ENCODE measurements at places on chromosomes 7 and 10.

- DNase-seq, result no peak
Measured at GRCh38 chr10:12470719-12471118, 121.4 kb downstream of the CAMK1D start.

GRCh38 chr10:44388641-44389040 is 3.7 kb upstream of the CXCL12 start:
- DNase-seq, result no peak

DNA sequence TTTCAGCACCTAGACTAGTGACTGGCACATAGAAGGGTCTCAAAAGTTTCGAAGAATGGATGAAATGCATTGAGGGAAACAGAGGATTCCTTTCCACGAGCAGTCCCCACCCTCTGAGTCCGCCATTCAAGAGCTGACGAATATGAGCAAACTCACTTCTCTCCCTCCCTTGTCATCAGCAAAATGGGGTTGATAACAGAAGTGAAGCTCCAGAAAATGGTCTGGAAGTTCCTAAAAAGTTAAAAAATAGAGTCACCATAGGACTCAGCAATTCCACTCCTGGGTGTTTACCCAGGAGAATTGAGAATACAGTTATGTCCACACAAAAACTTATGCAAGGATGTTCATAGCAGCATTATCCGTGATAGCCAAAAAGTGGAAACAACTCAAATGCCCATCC is 25.0 kb upstream of the SRGN start:
- no peak for DNase-seq

GRCh38 chr7:138842111-138842510 is 44.1 kb upstream of the ATP6V0A4 start:
- no peak for DNase-seq

GRCh38 chr7:138889582-138890498 is 91.3 kb downstream of the KIAA1549 start:
- DNase-seq, result peak; percentile 48

DNA sequence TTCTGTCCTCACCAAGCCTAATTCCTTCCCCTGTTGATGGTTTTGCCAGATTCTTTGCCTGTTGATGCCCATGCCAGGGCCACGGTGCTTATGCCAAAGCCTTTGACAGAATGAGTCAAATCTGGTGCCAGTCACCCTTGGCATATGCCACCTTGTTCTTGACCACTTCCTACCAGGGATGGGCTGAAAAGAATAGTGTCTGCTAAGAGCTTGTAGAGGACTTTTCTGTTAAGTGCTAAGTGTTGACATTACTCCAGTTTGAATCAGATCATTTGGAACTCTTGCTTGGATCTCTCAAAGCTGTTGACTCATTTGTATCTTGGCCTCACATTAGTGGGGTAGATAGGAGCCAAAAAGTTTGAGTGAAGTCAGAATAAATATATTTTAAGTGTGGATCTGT is 661.2 kb downstream of the AUTS2 start:
- no peak for DNase-seq

DNA sequence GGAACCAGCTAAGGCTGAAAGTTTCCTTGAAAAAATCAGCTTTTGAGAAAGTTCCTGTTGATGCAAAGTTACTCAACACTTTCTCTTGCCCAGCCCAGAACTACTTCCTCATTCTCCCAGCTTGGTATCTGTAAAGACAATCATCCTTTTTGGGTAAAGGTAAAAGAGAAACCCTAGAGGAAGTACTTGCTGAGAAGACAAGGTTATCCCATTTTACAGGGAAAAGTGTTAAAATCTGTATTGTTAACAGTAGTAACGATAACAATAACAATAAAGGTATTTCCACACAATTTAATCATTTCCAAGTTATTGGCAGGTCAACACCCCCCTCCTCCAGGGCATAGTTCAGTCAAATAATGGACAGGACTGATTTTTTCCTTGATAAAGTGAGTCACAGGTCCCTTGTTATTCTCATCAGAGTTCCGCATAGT is 2.4 kb downstream of the ALOX5 start:
- DNase-seq, result no peak

DNA sequence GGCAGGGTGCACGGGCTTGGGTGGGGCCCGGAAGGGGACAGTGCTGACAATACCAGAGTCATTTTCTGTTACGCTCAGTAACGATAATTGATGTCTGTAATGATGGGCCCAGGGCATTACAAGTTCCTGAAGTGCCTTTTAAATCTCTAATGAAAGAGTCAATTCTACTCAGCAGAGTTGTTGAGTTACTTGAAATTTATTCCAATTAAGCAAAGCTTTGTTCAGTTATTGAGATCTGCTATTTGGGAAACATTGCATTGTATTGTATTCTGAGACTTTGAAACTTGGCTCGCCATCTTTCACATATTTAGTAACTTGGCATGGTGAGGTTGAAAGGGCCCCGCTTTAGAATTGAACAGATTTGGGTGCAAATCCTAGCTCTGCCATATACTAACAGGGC is 34.7 kb downstream of the MINDY4 start:
- DNase-seq, result no peak

DNA sequence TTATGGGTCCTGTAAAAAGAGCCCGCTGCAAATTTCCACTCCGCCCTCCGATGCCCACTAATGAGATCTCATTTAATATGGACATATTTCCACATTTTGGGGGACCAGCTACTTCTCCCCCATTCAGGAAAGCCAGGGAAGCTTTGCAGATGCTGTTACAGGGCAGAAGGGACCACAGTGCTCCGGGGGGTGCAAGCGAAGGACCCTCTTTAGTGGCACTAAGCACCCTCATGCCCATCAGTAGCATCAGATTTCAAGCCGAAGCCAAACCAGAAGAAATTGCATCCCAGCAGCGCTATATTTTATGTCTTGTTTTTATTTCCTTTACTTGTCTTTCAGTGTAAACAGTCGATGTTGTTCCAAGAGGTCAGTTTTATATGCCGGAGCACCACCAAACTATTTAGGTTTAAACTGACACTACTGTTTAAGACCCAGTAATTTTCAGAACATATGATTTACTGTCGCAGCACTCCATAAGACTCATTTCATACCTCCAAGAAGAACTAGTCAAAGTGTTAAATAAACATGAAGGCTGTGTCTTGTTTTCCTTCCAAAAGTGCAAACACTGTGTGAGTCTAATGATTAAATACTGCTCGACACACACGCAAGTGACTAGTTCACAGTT is 122.2 kb upstream of the MGMT start:
- no peak for DNase-seq

- DNase-seq, result no peak
Measured at GRCh38 chr7:26372704-26373103, 81.0 kb downstream of the SNX10 start.

- no peak for DNase-seq
Measured at GRCh38 chr7:69961436-69961835, 363.2 kb downstream of the AUTS2 start.

- DNase-seq, result no peak
Measured at GRCh38 chr7:138954545-138955475, 26.4 kb downstream of the KIAA1549 start.

DNA sequence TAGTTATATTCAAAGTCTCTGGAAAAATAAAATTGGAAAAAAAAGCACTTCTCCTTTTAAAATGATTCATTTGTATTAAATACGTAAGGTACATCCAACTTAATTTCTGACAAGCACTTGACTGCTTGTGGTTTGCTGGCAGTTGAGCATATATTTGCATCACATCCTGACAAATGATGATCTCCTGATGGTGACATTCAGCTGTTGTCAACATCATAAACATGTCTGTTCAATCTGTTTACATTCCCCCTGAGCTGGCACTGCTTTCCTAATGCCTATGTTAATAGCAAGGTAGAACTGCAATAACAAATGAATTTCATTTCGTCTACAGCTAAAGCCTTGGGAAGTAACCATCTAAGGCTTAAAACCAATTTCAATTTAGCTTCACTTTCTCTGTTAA is 24.4 kb downstream of the TSPAN12 start:
- peak; percentile 43 for DNase-seq

DNA sequence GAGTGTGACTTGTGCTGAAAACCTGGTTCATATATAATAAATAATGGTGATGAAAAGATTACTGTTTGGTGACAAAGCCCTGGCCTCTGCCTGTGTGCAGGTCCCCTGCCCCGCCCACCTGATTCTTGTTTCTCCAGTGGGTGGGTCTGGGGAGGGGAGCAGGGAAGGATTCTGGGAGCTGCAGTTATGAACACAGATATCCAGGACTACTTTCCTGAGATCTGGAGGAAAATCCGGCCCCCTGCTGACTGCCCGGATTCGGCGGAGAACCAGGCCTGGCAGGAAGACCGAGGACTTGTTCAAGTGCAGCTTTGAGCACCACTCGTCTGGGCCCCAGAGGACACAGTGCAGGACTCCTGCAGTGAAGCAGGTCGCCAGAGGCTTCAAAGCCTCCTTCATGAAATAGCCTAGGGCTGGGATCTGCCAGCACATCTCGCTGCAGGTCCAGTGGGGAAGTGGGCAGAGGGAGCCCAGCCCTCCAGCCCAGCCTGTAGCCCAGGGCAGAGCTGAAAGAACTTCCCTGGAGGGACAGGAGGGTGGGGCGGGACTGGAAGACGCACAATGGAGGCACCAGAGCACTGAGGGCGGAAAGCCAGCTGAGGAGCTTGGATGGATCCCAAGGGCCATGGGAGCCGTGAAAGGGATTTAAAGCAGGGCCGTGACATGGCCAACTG is 7.0 kb downstream of the ATP6V0E2 start:
- DNase-seq, result no peak

GRCh38 chr10:129888784-129889616 is 75.1 kb downstream of the EBF3 start:
- DNase-seq, result no peak

DNA sequence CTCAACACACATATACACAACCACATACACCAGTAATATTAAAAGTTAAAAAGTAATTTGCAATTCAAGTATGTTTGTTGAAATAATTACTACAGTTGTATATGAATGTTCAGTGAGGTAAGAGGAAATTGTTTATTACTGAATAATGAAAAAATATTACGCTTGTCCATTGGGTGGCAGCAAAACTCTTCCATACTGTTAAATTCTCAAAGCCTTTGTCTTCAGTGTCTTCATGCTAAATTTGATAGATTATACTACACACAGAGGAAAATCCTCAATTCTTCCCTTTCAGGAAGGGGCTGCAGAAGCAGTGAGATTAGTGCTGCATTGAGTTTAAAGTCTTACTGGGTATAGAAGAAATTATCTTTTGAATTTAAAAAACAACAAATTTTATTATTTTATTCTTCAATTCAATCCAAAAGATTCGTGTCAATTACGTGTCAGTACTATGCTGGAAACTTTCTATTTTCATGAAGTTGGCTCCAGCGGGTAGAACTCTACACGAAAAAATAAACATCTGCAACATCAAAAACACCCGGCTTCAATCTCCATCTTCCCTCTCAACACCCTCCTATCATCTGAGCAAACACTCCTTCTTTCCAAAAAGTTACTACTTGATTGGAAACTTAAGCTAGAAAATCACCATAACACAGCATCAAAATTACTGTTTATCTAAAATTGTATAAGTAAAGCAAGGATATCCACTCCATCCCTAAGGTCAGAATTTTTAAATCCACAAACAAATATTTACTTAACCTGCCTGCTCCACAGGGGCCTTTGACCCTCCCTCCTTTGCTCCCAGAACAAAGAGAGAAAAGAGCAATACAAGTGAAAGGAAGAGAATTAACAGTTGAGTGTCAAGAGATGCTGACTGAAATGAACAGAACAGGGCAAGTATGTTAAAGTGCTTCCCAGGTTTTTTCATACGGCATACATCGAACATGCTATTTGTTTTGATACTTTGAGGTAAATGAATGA is 37.0 kb upstream of the TES start:
- DNase-seq, result peak; percentile 41

GRCh38 chr7:17952387-17952786 is 12.1 kb upstream of the SNX13 start:
- DNase-seq, result no peak

DNA sequence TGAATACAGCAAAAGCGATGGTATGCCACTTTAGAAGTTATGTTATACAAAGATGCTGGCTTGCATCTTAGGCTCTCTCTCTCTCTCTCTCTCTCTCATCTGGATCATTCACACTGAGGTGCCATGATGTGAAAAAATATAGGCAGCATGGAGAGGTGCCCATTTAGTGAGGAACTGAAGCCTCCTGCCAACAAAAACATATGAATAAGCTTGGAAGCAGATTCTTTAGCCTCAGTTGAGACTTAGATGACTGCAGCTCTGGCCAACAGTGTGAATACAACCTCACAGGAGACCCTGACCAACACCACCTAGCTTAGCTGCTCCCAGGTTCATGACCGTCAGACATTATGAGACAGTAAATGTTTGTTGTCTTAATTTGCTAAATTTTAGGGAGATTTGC is 560.1 kb upstream of the LRRTM3 start:
- no peak for DNase-seq

DNA sequence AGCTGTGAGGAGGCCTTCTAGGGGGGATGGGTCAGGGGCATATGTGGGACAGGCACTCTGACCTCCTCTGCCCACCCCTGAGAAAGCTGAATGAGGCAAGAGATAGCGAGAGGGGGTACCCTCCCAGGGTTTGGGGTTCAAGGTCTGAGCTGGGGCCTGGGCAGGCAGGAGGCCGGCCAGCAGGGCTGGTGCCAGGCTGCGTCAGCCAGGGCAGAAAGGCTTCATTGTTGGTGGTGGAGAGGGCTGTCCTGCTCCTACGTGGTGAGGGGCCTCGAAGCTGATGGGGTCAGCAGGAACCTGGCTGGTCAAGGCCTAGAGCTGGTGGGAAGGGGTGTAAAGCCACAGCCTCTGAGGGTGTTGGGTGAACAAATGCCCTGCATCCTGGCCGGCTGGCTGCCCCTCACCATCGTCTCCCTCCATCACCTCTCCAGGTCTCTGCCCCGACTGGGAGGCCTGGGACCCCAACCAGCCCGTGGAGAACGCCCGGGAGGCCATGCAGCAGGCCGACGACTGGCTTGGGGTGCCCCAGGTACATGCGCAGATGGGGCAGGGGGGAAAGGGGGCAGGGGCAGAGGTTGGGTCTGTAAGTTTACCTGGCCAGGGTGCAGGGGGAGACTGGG is 6.6 kb downstream of the FLNC start:
- DNase-seq, result no peak

DNA sequence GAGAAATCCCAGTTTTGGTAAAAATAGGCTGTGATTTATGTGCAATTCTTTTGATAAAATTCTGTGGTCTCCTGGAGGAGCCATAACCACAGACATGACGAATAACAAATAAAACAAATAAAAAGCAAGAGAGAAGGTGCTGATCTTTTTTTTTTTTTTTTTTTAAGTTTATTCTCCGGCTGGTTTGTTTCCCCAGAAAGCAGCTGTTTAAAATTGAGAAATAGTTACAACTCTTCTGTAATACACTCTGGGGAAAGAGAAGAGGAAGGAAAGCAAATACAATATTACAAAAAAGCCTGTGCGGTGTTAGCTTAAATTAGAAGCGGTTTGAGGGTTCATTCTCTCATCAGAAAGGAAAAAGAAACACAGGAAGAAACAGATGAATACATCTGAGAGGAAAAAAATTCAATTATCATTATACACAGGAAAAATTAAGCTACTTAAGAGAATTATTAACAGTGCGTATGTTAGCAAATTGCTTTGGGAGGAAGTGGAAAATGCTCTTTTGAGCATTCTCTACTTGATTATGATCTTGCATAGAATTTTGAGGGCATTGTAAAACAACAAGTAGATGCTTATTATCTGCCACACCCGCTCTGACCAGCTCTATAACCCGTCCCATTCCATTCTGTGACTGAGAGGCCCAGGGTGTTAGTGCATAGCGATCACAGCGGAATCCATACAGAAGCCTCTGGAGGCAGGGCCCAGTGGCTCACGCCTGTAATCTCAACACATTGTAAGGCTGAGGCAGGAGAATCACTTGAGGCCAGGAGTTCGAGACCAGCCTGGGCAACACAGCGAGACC is 40.6 kb upstream of the WAC start:
- DNase-seq, result no peak

GRCh38 chr10:21531164-21531563 is 2.9 kb upstream of the MLLT10 start:
- no peak for DNase-seq
